ENCODE measurements at places on chromosomes 5 and 9.

DNA sequence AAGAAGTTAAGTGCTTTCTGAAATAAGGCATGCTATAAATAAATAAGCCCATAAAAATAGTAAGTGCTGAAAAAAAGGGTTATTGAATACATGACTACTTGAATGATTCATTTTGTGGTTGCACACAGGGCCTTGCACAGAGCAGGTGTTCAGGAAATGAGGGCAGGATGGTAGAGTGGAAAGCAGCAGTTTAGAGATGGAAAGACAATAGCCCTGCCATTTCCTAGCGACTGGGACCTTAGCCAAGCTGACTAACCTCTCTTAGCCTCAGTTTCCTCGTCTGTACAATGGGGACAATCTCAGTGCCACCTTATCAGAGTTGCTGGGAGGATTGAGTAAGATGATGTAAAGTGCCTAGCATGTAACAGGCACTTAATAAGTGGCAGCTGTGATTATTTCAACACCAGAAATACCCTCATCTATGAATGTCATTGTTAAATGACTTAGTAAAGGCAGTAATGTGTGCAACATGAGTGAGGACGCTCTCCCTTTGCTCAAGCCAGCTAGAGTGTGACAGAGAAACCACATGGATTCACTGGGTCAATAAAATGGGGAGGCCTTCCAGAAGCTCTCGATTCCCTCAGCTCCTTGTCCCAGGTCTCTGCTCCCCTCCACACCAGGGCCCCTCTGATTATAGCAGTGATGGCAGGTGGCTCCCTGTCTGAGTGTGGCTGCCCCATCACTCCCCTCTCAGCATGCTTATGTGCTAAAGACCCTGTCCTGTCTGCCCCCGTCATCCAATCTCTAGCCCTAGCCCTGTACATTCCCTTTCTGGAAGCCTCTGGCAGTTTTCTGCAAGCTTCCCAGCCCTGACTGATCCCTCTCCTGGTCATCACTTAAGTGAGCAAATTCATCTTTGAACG is 16.0 kb upstream of the PHF19 start:
- peak; percentile 55 for DNase-seq

GRCh38 chr5:167916261-167916691 is 375.2 kb upstream of the WWC1 start:
- DNase-seq = no peak

DNA sequence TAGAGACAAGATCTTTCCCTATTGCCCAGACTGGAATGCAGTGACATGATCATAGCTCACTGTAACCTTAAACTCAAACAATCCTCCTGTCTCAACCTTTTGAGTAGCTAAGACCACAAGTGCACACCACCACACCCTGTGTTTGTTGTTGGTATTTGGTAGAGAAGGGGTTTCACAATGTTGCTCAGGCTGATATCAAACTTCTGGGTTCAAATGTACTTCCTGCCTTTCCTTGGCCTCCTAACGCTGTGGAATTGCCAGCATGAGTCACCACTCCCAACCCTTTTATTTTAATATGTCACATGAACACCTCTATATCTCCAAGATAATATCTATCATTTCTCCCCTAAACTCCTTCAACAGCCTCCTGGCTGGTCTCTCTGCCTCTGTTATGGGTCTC is 719.0 kb downstream of the PTPRD start:
- DNase-seq = no peak

DNA sequence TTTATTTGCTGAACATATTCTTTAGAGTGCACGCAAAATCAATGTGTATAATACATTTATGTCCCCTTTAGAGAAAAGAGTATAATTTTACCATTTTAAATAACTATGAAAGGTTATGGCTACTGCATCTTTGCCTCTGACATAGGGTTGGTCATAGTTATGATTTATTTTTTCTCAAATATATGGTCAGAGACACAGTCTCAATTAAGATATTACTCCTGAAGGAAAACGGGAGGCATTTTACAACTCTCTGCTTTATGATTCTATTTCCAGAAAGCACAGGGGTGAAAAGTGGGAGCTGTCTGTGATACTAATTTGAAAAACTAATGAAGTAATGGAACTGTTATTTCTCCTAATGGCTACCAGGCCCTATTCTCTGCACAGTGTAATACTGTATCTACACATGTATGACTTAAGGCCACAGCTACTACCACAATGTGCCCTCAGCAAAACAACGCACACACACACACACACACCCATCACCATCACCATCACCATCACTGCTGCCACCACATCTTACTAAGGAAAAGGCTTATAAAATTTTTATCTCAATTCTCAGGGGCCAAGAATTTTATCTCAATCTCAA is 262.9 kb downstream of the EFNA5 start:
- no peak for DNase-seq

DNA sequence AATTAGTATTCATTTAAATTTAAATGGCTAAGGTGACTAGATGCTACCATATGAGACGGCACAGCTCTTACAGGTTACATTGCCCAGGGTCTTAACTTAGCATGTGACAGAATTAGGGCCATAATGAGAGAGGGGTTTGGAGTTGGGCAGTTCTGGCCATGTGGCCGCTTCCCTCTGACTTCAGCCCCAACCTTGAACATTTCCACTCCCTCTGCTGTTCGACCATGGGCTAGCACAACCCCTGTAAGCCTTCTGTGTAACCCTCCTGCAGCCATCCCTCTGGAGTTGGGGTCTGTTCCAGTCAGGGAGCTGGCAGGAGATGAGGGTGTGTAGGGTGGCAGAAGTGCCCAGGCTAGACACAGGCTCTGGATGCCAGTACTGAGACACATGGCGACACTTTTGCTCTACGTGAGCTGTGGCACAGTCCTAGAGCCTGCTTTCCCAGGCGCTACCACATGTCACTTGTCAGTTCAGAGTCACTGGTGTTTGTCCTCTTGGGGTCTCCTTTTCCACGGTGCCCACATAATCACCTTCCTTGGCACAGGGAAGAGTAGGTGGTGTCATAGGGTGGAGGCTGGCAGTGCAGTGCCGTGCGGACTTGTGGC is 128.7 kb upstream of the PITX1 start:
- no peak for DNase-seq

DNA sequence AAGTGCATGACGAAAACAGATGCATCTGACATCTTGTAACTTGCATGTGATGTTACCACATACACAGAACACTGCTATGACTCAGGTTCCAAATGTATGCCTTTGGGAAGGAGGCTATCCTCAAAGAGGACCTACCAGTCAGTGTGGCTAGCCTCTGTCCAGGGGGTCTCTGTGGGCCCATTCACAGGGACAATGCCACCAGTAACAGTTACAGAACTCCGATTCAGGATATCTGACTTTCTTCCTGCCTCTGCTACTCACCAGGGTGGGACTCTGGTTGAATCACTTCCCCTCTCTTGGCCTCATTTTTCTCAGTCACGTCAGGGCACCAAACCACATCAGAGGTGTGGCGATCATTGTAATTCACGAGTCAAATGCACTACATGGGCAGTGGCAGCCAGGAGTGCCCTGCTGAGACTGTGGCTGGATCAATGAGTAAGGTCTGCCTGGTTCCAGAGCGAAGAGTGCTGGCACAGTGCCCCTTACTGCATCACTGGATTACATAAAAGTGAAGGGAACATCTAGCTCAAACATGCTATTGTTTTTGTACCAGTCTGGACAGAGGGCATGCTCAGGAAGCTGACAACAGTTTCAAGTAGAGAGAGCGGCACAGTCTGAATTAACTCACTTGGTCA is 13.2 kb downstream of the ATOX1 start:
- DNase-seq = peak; percentile 68

DNA sequence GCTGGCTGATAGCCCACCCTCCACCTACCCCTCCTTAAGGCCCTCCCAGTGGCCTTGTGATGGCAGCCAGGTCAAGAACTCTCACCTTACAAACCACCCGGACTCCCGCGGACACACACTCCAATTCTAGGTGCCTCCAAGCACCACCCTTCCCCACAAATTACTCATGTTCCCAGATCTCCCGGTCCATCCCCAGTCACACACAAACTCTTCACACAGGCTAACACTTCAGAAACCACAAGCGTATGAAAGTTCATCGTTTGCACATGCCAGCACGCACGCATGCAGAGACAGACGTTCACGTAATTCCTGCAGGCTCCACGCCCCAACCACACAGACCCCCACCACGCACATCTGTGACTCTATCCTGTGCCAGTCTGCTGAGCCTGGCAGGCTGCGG is 18.0 kb downstream of the NR5A1 start:
- no peak for DNase-seq

GRCh38 chr5:67002832-67003684 is 193.5 kb downstream of the CD180 start:
- DNase-seq = no peak

- no peak for DNase-seq
These were observed 11.1 kb downstream of the PRELID2 start for GRCh38 chr5:145824040-145824439.

- no peak for DNase-seq
These were observed 11.5 kb upstream of the C5orf58 start for GRCh38 chr5:170221327-170221741.

DNA sequence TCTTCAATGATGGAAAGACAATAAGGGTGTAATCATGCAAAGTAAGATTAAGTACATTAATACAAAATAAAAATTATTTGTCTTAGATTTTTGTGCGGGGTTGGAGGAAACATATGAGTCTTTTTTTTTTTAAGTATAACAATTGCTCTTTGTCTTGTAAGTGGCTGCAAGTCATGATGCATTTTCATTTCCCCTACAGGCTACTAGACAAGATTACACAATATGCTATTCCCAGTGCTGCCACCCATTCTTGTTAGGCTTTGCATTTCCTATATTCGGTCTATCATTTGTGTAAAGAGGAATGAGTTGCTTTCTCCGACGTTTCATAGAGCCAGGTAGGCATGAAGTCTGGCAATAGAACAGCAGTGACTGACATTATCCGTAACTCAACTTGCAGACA is 294.2 kb upstream of the CYLC2 start:
- no peak for DNase-seq

DNA sequence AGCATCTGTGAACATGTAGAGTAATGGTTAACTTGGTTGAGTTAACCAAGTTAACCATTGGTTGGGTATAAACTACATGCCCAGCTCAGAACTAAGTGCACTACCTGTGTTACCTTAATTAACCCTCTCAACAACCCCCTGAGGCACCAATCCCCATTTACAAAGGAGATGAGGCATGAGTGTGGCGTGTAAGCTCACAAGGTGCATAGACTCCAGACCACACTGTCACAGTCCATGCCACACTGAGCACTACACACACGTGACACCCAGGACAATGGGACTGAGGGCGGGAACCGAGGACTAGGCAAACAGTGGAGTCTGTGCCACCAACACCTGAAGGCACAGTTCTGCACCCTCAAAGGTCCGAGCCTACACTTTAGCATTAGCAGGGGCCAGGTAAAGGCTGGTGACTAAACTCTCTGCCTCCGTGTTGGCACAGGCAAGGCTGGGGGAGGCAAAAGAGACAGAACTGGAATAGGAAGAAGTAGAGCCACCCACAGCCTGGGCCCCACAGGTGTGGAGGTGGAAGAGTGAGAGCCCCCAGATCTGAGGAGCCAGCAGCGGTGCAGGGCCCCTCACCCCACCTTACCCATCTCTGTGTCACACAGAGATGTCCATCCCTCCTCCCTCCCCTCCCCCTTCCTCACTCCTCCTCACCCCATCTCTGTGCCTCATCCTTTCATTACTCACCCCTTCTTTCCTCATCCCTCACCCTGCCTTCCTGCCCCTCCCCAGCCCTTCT is 2.2 kb upstream of the DNAJB5 start:
- DNase-seq = no peak

- DNase-seq = peak; percentile 67
These were observed 13.2 kb downstream of the GZMK start for GRCh38 chr5:55037046-55037771.

DNA sequence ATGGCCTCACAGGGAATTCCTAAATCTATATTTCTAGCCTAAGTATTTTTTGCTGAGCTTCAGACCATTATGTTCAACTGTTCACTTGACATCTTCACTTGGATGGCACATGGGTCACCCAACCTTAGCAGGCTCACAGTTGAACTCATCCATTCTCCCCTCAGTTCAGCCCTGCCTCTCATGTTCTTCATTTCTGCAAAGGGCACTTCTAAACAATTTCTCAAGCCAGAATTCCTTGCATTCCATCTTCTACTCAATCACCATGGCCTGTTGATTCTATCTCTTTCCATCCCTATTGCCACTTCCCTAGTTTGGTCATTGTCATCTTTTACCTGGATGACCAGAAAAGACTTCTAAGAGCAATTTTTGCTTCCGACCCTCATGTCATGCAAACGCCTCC is 7.3 kb upstream of the RGS3 start:
- no peak for DNase-seq

DNA sequence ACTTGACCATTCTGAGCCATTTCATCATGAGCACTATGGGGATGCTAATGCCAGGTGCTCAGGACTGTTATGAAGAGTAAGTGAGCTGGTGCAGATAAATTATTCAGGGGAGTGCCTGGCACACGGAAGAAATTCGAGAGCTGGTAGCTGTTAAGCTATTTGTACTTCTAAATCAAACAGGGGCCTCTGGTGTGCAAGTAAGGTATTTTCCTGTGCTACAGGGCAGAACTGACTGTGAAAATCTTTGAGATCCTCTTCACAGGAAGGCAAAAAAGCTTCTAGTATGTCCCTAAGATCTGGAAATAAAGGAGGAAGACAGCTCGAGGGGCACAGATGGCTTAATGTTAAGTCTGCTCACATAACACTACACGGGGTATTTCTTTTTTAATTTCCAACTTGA is 106.3 kb upstream of the SPOCK1 start:
- DNase-seq = no peak

GRCh38 chr9:93952784-93953495 is 2.2 kb downstream of the BARX1 start:
- DNase-seq = no peak

GRCh38 chr5:84265130-84265529 is 119.5 kb downstream of the EDIL3 start:
- DNase-seq = no peak

DNA sequence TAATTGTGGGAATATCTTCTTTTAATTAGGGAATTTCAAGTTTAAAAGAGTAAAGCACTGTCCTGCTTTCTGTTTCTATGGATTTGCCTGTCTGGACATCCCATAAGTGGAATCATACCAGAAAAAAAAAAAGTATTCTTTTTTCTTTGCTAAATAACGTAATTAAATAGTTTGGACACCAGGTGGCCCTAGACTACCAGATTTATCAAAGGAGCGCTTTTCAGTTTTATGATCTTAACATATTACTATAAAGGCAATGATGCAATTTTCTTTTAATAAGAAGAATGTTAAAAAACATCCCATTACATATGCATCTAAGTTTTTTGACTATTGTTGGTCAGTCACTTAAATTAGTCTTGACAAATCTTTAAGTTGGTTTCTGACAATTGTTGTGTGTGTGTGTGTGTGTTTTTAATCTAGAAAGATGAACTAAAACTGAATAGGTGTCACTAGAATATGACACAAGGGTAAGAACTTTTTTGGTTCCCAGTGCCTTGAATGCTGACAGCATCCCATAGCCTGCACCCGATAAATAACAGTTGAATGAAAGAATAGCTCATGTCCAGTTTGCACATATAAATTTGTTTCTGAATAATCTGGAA is 49.5 kb downstream of the C5orf22 start:
- no peak for DNase-seq

- no peak for DNase-seq
These were observed 6.4 kb upstream of the DAB2IP start for GRCh38 chr9:121645003-121645402.

- DNase-seq = no peak
These were observed 15.2 kb upstream of the DNAJC25 start for GRCh38 chr9:111615928-111616327.

GRCh38 chr9:132014218-132014805 is 65.4 kb downstream of the MED27 start:
- no peak for DNase-seq

- DNase-seq = no peak
These were observed 54.8 kb upstream of the NKD2 start for GRCh38 chr5:953535-954449.
